ENCODE measurements at places on chromosomes 7 and 10. TPM values are rescaled to one million over a fixed set of nuclear protein-coding genes. Genes with fewer than 3 reads are reported as not detected.

DNA sequence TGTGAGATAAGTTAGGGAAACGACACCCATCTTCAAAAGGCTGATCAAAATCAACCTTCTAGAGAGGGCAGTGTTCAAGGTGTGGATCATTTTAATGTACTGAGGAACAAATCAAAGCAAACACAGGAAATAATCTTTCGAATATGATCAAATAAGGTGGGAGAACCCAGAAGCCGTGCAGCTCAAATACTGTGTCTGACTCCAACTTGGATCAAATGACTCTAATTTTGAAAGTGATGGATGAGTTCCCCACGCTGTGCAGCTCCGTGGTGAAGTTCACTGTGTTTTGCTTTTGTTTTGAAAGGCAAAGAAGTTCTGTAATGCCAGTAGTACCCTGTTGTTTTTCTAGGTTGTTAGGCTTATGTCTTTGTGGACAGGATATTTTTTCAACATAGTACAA, 250.9 kb downstream of the SFMBT2 start:
- no peak for DNase-seq

GRCh38 chr7:88429382-88429781, 122.7 kb upstream of the STEAP4 start:
- DNase-seq = no peak

- DNase-seq = no peak
Measured at GRCh38 chr10:123519861-123520260, 146.3 kb upstream of the GPR26 start.

DNA sequence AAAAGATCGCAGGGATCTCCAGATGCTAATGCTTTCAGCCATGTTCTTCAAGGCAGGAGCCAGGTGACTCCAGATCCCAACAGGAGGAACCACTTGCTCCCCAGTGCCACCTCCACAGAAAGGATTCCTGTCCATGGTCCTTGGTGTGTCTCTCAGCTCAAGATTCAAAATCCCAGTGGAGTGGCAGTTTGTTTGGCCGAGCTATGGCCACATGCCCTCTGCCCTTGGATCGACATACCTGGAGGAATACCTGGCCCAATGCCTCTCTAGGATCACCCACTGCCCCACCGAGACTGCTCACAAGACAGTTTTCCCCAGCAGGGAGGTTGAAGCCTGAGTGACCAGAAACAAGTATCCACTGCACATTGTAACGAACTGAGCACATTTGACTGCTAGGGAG, 3.9 kb upstream of the GPRIN2 start:
- DNase-seq = peak; percentile 33

Gene STRIP2
- 7.1 TPM for polyA plus RNA-seq

Gene C10orf105
- 0.09 TPM for polyA plus RNA-seq

Gene PNLIPRP1
- polyA plus RNA-seq = 0.07 TPM

Gene MET
- polyA plus RNA-seq = 4.1 TPM

Gene MYPN
- 27.2 TPM for polyA plus RNA-seq

Gene SPDYE18
- polyA plus RNA-seq = 0.52 TPM
